Endothelial cell of umbilical vein (primary cell): ENCODE measurements at places on chromosomes 7 and 10. TPM values are rescaled to one million over a fixed set of nuclear protein-coding genes. Genes with fewer than 3 reads are reported as not detected.

AOAH gene
- polyA plus RNA-seq: not detected in 2 replicates

CLDN4 gene
- 0.14 and 0.15 TPM in 2 replicates for polyA plus RNA-seq

SVOPL gene
- not detected in 2 replicates for polyA plus RNA-seq

PAPSS2 gene
- 20.2 and 27.9 TPM in 2 replicates for polyA plus RNA-seq

SPDYE6 gene
- not detected in 2 replicates for polyA plus RNA-seq

KEL gene
- polyA plus RNA-seq: 0.13 and 0.30 TPM in 2 replicates

KLF14 gene
- 0.01 TPM in 1 of 2 replicates, not detected in the other for polyA plus RNA-seq

DNA sequence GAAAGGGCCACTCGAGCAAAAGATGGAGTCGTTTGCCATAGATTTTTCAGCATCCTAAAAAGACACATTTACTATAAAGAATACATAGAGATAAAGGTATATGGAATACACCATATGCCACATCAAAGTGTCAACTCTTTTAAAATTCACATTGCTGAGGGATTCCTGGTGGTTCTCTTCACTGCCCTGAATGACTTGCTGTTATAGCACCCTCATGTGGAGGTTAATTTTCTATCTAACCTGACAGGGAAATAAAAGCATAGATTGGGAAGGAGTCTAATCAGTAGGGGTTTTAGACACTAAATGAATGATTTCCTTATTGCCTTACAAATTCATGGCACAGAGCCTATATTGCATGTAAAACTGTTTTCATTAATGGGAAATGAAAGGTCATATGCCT is 25.9 kb downstream of the DNAH11 start:
- DNase-seq: peak; percentile 15
- H3K4me3 ChIP-seq: no peak overlapping the region
- no peak overlapping the region for H3K27ac ChIP-seq
- peaks cover 10% of the 10 kb centered on the region for H3K27me3 ChIP-seq

DNA sequence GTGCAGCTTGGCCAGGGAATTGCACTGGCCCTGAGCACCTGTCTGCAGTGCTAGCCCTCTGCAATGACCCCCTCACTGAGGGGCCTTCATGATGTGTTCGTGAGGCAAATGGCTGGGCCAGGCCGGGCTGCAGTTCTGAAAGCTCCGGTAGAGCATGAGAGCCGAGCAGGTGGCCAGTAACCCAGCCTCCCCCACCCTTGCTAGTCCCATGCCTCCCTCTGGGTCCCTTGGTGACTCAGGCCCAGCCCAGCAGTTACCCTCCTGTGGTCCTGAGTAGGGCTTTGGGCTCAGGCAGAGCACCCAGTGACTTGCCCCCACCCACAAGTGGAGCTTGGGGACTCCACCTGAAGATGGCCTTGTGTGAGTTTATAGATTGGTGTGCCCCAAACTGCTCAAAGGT is 16.1 kb upstream of the CSGALNACT2 start:
- no peaks in the 10 kb centered on the region for H3K4me1 ChIP-seq
- H3K4me3 ChIP-seq: no peak overlapping the region
- no peak for DNase-seq
- no peaks in the 10 kb centered on the region for H3K36me3 ChIP-seq

- no peak overlapping the region for H3K4me3 ChIP-seq
- no peak for DNase-seq
- no peaks in the 10 kb centered on the region for H3K27me3 ChIP-seq
- no peaks in the 10 kb centered on the region for H3K36me3 ChIP-seq
- no peaks in the 10 kb centered on the region for H3K4me1 ChIP-seq
Measured at GRCh38 chr10:21260066-21260465, 265.4 kb downstream of the SKIDA1 start.

GRCh38 chr10:7340179-7340874 is 70.5 kb downstream of the SFMBT2 start:
- no peaks in the 10 kb centered on the region for H3K27me3 ChIP-seq
- H3K4me1 ChIP-seq: no peaks in the 10 kb centered on the region
- no peak overlapping the region for H3K4me3 ChIP-seq
- no peak overlapping the region for H3K27ac ChIP-seq
- no peak for DNase-seq
- no peaks in the 10 kb centered on the region for H3K36me3 ChIP-seq

DNA sequence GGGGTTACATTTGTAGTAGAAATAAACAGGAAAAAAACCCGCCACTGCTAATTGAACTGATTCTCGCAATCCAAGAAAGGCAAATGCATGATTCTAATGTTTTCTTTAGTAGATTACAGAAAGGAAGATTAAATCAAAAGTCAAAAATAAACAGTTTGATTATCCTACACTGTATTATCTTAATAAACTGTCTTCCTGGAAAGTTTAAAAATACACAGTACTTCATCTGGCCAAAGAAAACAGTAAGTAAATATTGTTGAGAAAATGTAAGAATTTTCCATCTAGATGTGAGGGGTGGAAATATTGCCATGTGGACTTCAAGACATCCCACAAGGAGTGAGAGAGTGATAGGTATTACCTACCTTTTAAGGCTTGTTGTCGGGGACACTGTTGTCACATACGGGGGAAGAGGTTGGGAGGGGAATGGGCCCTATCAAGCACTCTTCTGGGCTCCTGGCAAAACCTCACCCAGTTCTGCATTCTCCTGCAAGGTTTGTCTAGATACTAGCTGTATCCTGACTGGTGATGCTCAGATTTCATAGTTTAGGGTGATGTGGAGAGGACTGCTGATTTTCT is 17.8 kb downstream of the GRK5 start:
- H3K27ac ChIP-seq: no peak overlapping the region
- peak; percentile 58 for DNase-seq
- no peaks in the 10 kb centered on the region for H3K4me1 ChIP-seq
- no peaks in the 10 kb centered on the region for H3K36me3 ChIP-seq
- no peak overlapping the region for H3K4me3 ChIP-seq
- no peaks in the 10 kb centered on the region for H3K27me3 ChIP-seq

DNA sequence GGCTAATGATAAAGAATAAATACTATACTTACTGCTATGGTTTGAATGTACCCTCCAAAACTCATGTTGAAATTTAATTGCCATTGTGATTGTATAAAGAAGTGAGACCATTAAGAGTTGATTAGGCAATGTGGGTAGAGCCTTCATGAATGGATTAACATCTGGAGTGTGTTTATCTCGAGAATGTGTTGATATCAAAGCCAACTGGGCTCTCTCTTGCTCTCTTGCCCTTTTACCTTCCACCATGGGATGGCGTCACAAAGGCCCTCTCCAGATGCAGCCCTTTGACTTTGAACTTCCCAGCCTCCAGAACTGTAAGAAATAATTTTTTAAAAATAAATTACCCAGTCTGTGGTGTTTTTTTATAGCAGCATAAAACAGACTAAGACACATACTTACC is 50.1 kb upstream of the GHITM start:
- H3K4me1 ChIP-seq: no peaks in the 10 kb centered on the region
- no peak overlapping the region for H3K27ac ChIP-seq
- no peak for DNase-seq
- no peaks in the 10 kb centered on the region for H3K36me3 ChIP-seq

- H3K4me3 ChIP-seq: no peak overlapping the region
- no peak for DNase-seq
- no peaks in the 10 kb centered on the region for H3K4me1 ChIP-seq
Measured at GRCh38 chr10:13899941-13900340, 313.2 kb downstream of the PRPF18 start.

- H3K4me3 ChIP-seq: no peak overlapping the region
- no peaks in the 10 kb centered on the region for H3K4me1 ChIP-seq
- no peaks in the 10 kb centered on the region for H3K27me3 ChIP-seq
- no peak overlapping the region for H3K27ac ChIP-seq
Measured at GRCh38 chr10:18516851-18517250, 134.5 kb downstream of the NSUN6 start.

DNA sequence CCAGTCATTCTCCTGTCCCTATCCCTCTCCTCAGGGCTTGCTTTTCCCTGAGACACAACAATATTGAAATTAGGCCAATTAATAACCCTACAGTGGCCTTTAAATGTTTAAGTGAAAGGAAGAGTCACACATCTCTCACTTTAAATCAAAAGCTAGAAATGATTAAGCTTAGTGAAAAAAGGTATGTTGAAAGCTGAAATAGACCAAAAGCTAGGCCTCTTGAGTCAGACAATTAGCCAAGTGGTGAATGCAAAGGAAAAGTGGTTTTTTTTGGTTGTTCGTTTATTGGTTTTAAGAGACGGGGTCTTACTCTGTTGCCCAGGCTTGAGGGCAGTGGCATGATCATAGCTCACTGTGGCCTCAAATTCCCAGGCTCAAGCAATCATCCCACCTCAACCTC is 9.7 kb upstream of the ATAD1 start:
- H3K4me1 ChIP-seq: no peaks in the 10 kb centered on the region
- no peak overlapping the region for H3K4me3 ChIP-seq
- DNase-seq: no peak

DNA sequence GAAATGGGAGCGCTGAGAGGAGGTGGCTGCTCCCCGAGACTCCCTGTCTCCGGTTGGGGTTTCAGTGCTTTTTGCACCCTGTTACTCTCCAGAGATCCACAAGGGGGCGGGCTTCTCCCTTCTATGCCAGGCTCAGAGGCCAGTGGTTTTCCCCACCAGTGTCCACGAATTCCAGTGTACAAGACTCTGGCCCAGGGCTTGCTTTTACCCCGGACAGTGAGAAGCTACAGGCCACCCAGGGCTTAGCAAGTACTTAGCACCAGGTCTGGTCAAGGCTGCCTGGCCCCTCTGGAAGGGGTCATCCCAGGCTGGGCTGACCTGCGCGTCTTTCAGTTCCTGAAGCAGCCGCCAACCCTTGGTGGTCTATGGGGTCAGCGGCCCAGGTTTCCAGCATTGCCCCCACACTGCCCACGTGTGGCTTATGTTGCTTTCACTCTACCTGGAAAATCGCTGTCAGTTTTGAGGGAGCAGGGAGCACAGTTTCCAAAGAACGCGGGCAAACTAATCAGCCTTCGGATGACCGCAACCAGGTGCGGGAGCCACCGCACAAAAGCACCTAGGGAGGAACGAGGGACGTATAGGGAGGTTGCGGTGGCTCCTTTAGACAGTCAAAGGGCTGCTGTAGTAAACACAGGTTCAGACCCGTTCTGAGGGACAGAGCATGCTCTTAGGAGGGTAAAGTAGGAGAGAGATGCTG is 6.8 kb downstream of the CYP26A1 start:
- H3K27ac ChIP-seq: no peak overlapping the region
- H3K4me1 ChIP-seq: no peaks in the 10 kb centered on the region
- no peaks in the 10 kb centered on the region for H3K36me3 ChIP-seq
- H3K27me3 ChIP-seq: peaks cover 11% of the 10 kb centered on the region

- no peaks in the 10 kb centered on the region for H3K27me3 ChIP-seq
- H3K4me3 ChIP-seq: no peak overlapping the region
- H3K4me1 ChIP-seq: peaks cover 2% of the 10 kb centered on the region
Measured at GRCh38 chr10:119286516-119286915, 79.1 kb downstream of the GRK5 start.

- H3K4me1 ChIP-seq: no peaks in the 10 kb centered on the region
- no peak overlapping the region for H3K27ac ChIP-seq
Measured at GRCh38 chr7:96182424-96183158, 139.3 kb downstream of the SLC25A13 start.

GRCh38 chr10:125684581-125684980 is 1.6 kb upstream of the TEX36 start:
- H3K4me1 ChIP-seq: peaks cover 10% of the 10 kb centered on the region
- H3K27me3 ChIP-seq: no peaks in the 10 kb centered on the region
- H3K36me3 ChIP-seq: no peaks in the 10 kb centered on the region

DNA sequence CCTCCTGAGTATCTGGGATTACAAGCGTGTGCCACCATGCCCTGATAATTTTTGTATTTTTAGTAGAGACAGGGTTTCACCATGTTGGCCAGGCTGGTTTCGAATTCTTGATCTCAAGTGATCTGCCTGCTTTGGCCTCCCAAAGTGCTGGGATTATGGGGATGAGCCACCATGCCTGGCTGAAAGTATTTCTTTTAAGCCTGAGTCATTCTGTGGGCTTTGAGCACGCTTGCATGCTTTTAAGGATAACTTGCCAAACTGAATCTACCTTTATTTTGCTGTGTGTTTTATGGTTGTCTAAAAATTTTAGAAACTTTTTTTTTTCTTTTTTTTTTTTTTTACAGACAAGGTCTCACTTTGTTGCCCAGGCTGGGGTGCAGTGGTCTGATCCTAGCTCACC is 33.2 kb downstream of the CNNM2 start:
- H3K27ac ChIP-seq: no peak overlapping the region
- no peak for DNase-seq
- no peaks in the 10 kb centered on the region for H3K27me3 ChIP-seq
- H3K4me3 ChIP-seq: no peak overlapping the region
- no peaks in the 10 kb centered on the region for H3K36me3 ChIP-seq
- H3K4me1 ChIP-seq: no peaks in the 10 kb centered on the region

GRCh38 chr10:35639021-35639727 is 2.9 kb downstream of the FZD8 start:
- H3K27me3 ChIP-seq: peaks cover 2% of the 10 kb centered on the region
- H3K4me3 ChIP-seq: peak overlapping the region; percentile 32
- DNase-seq: no peak
- no peak overlapping the region for H3K27ac ChIP-seq
- H3K36me3 ChIP-seq: no peaks in the 10 kb centered on the region

- no peak overlapping the region for H3K27ac ChIP-seq
- H3K36me3 ChIP-seq: no peaks in the 10 kb centered on the region
- H3K4me1 ChIP-seq: no peaks in the 10 kb centered on the region
- no peak for DNase-seq
- H3K4me3 ChIP-seq: no peak overlapping the region
- H3K27me3 ChIP-seq: no peaks in the 10 kb centered on the region
Measured at GRCh38 chr10:58991856-58992255, 184.6 kb upstream of the PHYHIPL start.

- H3K27ac ChIP-seq: no peak overlapping the region
- H3K4me1 ChIP-seq: no peaks in the 10 kb centered on the region
- H3K27me3 ChIP-seq: peaks cover 19% of the 10 kb centered on the region
- H3K36me3 ChIP-seq: no peaks in the 10 kb centered on the region
- no peak for DNase-seq
Measured at GRCh38 chr7:30969604-30969970, 5.8 kb downstream of the GHRHR start.

- DNase-seq: no peak
- no peak overlapping the region for H3K4me3 ChIP-seq
- H3K27me3 ChIP-seq: no peaks in the 10 kb centered on the region
- H3K27ac ChIP-seq: no peak overlapping the region
- no peaks in the 10 kb centered on the region for H3K4me1 ChIP-seq
- no peaks in the 10 kb centered on the region for H3K36me3 ChIP-seq
Measured at GRCh38 chr7:49878627-49879026, 105.2 kb downstream of the VWC2 start.

DNA sequence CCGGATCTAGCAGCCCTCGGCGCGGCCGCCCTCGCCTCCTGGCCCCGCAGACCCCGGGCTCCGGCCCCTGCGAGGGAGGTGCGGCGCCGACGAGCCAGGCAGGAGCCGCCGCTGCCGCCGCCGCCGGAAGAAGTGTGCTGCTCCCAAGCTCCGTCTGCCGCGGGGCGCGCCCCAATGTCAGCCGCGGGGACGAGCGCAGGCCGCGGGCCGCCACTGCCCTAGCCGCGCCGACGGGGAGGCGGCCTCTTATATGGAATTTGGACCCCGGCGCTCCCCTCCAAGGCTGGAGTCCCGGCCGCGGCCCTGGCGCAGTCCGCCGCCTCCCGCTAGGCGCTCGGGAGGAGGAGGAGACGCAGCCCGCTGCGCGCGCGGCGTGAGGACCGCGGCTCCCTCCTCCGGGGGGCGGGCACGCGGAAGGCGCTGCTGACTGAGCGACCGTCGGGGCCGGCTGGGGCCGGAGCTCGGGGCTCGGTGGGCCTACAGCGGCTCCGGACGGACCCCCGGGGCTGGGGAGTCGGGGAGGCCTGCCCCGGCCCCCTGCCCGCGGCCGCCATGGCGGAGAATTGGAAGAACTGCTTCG is at the start of gene TRIM8:
TSS of gene TRIM8 (plus strand) at position 414 of the 580 bp plus-strand sequence. CDS start at position 553, 139 bp downstream.
- peak; percentile 41 for DNase-seq
- H3K36me3 ChIP-seq: no peaks in the 10 kb centered on the region
- H3K4me3 ChIP-seq: peak within 1 kb of the TSS; percentile 56
- H3K27me3 ChIP-seq: no peaks in the 10 kb centered on the region
- H3K4me1 ChIP-seq: peaks cover 32% of the 10 kb centered on the region
